ENCODE measurements at places on chromosomes 2 and 18.
A peak's percentile ranks its signal among the peaks of the same experiment; 100 is the strongest.

DNA sequence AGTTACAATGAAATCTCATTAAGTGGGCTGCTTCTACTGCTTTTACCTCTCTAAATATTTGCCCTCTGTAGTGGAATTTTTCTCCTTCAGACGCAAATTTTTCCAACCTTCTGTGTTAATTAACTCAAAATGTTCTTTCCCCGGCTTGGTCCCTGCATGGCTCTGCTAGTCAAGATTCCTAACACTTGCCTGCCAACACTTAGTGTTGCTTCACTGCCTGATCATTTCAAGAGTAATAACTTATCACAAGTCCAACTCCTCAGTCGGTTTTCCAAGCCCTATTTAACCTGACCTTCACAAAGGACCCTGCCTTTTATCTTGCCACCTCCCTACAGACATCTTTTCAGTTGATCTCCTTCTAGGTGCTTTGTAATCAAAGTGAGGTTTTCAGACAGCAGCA, 142.7 kb downstream of the HRH4 start:
- DNase-seq, result no peak

DNA sequence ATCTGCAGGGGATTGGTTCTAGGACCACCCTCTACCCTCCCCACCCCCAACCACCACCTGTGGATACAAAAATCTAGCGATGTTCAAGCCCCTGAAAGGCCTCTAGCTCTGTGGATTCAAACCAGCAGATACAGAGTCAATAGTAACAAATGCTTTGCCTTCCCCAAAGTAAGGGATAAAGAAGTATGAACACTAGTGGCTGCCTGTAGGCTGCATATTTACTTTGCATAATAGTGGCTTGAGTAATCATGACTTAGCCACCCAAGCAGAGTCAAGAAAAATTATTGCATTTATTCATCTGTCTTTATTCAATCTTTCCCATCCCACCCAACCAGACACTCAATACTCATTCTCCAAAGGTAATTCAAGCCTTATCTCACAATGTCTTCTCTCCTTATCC, 43.8 kb downstream of the SOCS6 start:
- DNase-seq, result no peak

DNA sequence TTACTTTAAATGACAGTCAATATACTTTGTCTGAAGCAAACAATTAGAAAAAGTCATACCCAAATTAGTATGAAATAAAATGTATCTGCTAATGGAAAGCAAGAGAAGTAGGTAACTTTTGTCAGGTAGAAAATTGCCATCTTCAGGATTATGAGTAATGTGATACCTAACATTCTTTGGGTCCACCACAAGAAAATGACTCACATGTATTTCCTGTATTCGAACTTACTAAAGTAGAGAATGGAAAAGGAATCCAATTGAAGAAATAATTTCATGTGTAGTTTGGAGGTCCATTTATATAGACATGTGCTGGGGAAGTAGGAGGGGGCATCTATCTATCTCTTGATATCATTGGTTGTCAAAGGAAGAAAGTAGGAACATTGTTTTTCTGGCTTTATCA, 636.2 kb upstream of the CHAC2 start:
- no peak for DNase-seq

DNA sequence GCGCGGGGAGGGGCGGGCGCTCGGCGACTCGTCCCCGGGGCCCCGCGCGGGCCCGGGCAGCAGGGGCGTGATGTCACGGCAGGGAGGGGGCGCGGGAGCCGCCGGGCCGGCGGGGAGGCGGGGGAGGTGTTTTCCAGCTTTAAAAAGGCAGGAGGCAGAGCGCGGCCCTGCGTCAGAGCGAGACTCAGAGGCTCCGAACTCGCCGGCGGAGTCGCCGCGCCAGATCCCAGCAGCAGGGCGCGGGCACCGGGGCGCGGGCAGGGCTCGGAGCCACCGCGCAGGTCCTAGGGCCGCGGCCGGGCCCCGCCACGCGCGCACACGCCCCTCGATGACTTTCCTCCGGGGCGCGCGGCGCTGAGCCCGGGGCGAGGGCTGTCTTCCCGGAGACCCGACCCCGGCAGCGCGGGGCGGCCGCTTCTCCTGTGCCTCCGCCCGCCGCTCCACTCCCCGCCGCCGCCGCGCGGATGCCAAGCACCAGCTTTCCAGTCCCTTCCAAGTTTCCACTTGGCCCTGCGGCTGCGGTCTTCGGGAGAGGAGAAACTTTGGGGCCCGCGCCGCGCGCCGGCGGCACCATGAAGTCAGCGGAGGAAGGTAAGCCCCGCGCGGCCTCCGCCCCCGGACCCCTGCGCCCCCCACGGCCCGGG, at the start of gene NFATC1:
Gene NFATC1, plus strand, starts transcription at position 170 of the 644 bp plus-strand sequence. Its CDS starts 295 bp downstream, at position 465.
- DNase-seq, result peak; percentile 91

- DNase-seq, result no peak
Measured at GRCh38 chr2:31129375-31130171, 8.7 kb downstream of the GALNT14 start.

GRCh38 chr2:127226520-127227263, 6.6 kb upstream of the CYP27C1 start:
- DNase-seq, result no peak

DNA sequence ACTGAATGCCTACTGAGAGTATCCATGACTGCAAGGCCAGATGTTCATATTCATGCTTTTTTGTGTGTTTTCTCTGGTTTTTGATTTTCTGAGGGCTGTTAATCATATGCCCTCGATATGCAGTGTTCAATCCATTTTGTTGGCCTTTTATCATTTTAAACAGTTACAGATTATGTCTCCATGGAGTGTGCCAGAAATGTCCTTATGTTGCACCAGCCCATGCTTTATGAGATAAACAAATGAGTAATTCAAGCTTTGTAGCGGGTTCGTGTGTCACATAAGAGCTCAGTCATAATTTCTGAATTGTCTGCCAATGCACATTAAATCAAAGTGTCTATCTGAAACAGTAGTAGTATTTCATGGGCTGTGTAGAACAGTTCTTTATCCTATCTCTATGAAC, 583.0 kb downstream of the THSD7B start:
- no peak for DNase-seq

DNA sequence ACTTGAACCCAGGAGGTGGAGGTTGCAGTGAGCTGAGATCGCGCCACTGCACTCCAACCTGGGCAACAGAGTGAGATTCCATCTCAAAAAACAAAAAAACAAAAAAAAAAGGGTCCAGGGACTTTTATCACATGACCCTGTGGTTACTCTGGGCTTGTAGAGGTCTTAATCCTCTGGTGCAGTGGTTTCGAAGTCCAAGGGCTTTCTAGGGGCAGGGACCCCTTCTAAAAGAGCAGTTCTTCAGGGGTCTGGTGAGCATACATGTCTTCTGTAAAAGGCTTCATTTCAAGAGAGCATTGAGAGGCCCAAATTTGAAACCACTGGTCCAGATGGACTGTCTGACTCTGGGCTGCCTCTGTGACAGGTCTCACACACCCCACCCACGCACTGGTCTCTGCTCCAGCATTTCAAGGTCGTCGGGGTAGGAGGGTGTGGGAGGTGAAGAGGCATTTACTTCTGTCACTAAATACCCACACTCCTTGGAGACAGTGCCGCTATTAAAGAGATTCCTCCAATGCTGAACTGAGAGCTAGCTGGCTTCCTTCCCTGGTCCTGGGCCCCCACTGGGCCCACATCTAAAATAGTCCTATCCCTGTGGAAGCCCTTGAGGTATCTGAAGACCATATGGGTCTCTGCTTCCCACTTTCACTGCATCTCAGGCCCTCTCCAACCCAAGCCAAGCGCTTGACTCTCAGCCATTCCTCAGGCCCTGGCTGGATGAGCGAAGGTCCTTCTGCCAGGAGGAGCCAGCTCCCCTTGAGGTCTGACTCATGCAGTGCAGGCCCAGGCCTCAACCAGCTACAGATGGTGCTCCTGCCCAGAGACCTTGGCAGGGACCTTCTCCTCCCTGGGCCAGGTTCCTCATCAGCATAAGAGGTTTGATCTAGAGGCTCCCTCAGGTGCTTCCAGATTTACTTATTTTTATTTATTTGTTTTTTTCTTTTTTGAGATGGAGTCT, 44.8 kb downstream of the PAX8 start:
- no peak for DNase-seq

GRCh38 chr18:62368100-62368499, 43.0 kb downstream of the TNFRSF11A start:
- DNase-seq, result no peak
